Activated CD4-positive, alpha-beta T cell treated with anti-CD3 and anti-CD28 coated beads for 48 hours (primary cell): ENCODE measurements at places on chromosomes 7 and 10.

DNA sequence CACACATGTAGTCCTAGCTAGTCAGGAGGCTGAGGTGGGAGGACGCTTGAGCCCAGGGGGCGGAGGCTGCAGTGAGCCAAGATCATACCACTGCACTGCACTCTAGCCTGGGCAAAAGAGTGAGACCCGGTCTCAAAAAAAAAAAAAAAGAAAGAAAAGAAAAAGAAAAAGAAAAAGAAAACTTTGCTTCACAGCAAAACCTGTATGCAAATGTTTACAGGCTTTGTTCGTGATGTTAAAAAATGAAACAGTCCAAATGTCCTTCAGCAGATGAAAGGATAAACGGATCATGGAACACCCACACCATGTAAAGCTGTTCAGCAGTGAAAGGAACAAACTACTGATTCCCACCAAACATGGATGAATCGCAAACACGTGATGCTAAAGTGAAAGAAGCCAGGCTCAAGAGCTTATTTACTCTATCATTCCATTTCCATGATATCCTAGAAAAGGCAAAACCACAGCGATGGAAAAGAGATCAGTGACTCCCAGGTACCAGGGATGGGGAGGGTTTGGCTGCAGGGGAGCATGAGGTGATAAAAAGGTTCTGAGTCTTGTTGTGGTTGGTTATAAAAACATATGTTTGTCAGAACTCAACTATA, 15.1 kb downstream of the LRRC20 start:
- DNase-seq, result no peak

DNA sequence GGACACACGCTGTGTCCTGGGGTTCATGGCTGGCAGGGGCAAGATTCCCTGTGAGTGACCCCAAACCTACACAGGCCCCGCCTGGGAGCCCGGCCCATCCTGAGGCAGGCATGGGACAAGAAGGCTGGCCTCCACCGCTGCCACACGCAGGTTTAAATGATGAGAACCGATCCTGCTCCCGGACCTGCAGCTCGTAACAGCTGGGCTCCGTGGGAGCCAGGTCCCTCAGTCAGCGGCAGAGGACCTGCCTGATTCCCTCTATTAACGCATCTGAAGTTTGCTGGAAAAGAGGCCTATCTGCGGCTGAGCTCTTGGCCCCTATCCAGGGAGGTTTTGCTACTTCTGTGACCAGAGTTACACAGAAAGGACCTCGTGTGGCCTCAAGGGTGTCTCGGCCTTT, 112.3 kb downstream of the VIPR2 start:
- DNase-seq, result no peak

DNA sequence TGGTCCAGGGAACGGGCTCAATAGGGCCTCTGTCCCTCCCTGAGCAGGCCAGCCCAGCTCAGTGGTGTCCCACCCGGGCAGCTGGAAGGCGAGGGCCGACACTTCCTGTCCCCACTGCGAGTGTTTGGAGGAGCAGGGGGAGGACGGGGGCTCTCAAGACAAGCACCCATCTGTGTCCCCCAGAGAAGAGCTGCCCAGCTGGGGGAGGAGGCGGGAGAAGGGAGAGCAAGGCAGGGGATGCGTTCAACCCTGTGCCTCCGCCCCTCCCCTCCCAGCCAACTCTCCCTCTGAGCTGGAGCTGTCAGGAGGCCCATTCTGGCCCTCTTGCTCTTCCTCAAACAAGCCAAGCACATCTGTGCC, 35.7 kb downstream of the ZCCHC24 start:
- DNase-seq, result no peak

DNA sequence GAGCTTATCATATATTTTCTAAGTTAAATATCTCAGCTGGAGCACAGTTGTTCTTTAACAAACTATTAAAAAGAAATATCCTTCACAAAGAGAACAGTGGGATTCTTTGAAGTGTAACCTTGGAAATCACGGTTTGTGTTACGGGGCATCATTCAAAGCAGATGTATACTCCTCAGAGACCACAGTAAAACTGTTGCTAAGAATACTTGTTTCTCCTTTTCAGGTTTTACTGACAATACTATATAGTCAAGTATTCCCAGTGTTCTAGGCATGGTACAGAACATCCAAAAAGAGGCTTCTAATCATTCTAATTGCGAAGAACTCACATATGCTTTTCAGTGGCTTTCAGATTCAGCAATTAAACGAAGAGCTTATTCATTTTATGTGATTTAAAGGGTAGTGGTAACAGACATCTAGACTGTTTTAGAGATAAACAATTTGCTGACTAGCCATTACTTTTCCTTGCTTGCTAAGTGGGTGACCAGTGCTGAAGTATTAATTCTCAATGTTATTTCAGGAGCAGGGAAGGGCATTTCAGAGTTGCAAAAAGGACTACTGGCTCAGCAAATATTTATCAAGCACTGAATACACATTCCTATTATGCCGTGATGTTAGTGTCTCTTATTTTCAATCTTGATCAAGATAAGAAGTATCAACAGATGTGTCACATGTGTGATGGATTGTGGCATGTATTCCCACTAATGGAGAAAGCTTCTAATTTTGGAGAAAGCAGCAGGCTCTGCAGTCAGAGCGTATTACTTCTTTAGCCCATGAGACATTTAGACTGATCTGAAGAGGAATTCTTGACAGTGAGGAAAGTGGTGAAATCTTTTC, 236.8 kb downstream of the RNLS start:
- DNase-seq, result no peak

- DNase-seq, result no peak
Measured at GRCh38 chr7:81154565-81154964, 235.7 kb upstream of the SEMA3C start.

DNA sequence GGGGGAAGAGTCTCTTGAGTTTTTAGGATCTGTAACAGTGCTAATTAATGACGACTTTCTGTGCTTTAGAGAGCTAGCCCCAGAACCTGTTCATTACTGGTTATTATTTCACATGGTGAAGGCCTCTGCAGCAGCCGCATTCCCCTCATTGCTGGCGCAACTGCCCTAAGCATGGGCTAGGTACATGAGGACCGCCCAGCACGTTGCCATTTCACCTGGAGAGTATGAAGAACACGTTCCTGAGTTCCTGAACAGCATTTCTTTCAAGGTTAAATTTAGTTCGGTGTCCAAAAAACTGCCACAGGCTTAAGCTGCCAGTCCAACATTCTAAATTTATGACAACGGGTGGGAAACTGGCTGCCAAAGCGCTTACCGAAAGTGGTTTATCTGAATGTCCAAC, 177.0 kb downstream of the DNAH11 start:
- no peak for DNase-seq

- DNase-seq, result no peak
Measured at GRCh38 chr10:33073641-33074415, 115.8 kb upstream of the ITGB1 start.

DNA sequence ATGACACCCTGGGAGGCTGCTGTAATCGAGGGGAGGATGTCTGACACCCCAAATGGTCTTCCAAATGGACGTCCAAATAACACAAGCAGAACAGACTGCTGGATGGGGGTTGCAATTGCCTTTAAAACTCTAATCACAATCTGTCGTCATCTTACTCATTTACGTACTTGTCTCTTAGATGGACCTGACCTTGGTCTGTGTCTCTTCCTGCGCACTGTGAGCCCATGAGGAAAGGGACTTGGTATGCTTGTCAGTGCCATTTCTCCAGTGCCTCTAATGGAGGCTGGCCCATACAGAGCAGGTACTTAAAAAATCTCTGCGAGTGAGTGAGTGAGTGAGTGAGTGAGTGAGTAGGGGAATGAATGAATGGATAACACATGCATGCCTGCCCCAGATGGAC, 93.3 kb downstream of the DLG5 start:
- DNase-seq, result no peak

GRCh38 chr7:84799106-84799505, 387.8 kb downstream of the SEMA3D start:
- DNase-seq, result no peak

- no peak for DNase-seq
Measured at GRCh38 chr10:93580828-93581227, 14.4 kb downstream of the FFAR4 start.

GRCh38 chr10:130747356-130747755, 564.2 kb downstream of the TCERG1L start:
- DNase-seq, result no peak

DNA sequence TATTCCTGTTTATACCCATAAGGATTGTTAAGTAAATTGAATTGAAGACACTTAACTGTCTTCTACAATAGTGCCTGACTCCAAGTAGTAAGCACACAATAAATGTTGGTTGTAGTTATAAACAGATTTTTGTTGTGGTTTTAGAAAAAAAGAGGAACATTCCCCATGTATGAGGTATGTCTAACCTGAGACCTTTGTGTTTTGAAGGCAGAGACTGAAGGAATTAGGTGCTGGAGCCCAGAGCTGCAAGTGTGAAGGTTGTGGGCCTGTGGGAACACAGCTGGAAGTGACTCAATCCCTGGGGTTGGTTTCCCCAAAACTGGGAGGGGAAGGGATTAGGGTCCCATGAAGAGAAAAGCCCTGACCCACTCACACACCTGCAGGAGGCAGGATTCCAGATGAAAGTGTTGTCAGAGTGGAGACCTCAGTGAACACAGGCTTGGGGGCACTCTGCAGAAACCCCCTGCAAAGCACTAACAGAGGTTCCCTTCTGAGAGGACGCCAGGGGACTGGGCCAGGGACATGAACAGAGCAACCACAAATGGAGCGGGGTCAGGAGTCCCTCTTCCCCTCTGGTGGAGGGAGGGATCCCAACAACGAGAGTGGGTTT, 265.1 kb upstream of the KLF14 start:
- no peak for DNase-seq

DNA sequence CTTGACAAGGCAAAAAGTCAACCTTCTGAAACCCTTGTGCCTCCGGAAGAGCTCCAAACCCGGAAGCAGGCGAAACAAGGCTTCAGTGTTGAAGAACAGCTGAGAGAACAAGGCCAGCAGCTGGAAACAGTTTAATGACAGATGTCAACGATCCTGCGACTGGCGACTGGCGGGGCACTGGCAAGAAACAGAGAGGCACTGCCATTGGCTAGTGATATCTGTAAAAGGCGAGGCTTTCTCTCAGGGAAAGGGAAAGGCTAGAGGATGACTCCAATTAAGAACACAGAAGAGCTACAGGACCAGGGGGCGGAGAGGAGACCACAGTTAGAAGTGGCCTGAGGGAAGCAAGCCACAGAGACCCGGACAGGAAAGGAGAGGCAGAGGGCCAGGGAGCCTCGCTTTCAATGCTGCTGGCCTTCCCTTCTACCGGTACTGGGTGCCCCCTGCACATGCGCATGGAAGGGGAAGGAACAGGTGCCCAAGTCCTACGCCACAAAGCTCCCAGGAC, 19.4 kb downstream of the ITGB1 start:
- no peak for DNase-seq

DNA sequence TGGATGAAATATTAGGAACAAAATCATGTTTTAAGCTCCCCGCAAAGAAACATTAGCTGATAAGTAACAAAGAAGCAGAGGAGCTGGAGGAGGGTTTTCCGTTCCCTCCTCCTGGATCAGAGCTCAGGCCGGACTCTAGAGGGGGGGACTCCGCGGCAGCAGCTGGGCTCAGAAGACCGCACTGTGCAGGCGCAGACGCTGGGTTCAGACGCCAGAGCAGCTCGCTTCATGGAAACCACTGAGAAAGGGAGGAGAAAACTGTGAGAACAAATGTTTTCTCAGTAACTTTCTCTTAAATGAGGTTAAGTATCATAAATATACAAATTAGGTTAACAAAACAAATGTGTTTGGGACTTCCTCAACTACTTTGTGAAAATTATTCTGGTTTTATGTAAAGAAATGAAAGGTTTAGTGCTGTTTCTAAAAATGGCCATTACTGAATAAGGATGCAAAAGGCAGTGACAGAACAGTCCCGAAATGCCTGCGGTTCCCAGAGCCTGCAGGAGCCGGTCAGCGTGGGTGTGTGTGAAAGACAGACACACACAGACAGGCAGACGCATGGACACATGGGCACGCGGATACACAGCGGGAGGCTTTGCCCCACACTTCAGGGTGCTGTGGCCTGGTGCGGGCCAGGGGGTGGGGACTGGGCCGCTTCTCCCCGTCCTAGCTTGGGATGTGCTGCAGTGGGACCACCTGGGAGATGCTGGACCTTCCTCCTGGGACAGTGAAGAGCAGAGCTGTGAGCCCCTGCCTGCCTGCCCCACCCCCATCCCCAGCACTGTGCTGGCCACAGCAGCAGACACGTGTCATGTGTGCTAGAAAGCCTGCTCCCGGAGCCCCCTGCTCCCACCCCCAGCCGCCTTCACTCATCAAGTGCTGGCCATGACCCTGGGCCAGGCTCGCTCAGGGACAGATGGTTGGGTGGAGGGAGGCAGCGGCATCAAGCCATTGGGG, 20.3 kb upstream of the ADGRA1 start:
- no peak for DNase-seq

DNA sequence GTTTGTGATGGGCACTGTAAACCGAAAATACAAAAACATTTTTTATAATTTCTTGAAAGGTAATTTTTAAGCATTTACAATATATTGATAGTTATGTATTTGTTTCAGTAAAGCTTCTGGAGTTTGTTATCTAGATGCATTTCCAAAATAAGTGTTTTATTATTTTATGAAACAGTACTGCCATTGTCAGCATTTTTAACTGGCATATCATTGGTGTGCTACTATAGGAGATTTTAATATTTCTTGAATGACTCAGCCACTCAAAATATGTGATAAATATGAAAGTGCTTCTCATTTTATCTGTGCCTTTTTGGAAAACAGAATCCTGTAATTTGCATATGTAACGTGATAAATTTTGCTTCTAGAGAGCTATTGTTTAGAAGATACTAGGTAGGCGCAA, 97.9 kb downstream of the ANKIB1 start:
- no peak for DNase-seq

DNA sequence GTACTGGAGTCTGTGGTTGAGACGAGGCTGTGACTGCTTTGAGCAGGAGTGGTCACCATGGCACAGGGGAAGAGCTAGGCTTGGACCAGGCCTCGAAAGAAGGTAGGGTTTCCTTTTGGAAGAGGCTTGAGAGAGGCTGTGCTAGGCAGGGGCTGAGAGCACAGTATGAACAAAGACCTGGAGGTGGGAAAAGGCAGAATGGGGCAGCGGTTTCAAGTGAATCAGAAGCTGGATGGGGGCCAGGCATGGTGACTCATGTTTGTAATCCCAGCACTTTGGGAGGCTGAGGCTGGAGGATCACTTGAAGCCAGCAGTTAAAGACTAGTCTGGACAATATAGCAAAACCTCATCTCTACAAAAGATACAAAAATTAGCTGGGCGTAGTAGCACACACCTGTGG, 65.9 kb downstream of the CLIP2 start:
- peak; percentile 20 for DNase-seq

DNA sequence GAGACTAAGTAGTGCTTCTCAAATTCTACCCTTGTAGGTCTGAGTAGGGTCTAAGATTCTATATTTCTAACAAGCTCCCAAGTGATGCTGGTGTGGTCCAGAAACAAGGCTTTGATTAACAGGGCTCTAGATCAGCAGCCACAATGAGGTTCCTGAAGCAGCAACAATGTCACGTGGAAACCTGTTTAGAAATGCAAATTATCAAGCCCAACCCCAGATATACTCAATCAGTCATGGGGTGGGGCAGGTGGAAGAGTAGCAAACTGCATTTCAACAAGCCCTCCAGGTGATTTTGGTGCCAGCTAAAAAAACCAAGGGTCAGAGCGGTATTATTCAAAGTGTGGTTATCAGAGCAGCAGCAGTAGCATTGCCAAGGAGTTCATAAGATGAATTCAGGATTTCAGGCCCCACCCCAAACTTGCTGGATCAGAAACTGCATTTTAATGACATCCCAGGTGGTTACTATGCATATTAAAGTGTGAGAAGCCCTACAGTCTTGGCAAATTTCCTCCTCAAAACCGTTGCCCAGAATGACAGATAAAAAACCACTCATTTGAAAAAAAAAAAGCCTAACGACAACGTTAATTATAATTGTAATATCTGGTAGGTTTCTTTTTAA, 199.2 kb downstream of the AHR start:
- no peak for DNase-seq
